HS-27A (cell line): ENCODE measurements at places on chromosomes 1 and 21.

DNA sequence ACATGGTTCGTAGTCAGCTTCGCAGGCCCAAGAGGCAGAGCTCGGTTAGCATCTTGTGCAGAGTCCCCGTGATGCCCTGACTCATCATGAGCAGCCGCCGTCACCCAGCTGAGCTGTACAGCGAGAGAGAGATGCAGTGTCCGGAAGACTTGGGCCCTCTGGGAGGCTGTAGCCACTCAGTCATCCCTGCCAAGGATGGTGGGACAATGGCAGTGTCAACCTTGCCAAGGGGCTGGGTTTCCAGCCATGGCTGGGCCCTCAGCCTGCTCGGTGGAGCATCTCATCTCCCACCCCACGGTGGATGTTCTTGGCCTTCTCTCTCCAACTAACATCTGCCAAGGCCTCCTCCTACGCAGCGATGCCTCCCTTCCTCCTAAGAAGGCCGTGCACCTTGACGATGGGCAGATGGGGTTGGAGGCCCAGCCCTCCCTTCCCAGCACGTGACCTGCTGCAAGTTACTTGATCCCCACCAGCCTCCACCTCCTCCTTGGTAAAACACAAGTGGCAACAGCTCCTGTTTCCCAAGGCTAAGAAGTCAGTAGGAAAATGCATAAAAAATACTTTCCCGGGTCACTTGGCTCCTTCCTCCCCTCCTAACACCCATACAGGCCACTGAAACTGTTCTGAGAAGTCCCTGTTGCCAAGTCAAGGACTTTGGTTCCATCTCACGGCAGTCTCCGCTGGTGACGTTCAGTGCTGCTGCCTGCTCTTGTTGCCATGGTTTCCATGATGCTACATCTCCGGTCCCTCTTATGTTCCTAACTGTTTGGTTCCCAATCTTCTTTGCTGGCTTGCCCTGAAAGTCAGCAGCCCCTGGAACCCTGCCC, 384.7 kb upstream of the VAMP3 start:
- no peak for DNase-seq

DNA sequence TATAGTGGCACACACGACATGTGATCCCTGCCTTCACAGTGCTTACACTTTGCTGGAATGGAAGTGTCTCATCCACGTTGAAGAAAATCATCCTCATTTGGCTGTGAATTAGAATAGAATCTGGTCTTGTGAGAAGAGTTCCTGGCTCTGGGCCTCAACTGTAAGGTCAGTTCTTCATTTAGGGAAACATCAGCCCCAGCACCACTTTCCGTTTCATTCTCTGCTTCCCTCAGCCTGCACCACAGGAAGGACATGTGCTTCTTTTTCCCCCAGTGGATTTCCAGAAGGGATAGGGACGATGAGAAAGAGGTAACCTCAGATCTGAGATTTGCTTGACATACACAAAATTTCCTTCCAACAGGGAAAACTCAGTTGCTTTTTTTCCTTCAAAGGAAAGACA, 3.7 kb upstream of the ALX3 start:
- DNase-seq, result no peak

DNA sequence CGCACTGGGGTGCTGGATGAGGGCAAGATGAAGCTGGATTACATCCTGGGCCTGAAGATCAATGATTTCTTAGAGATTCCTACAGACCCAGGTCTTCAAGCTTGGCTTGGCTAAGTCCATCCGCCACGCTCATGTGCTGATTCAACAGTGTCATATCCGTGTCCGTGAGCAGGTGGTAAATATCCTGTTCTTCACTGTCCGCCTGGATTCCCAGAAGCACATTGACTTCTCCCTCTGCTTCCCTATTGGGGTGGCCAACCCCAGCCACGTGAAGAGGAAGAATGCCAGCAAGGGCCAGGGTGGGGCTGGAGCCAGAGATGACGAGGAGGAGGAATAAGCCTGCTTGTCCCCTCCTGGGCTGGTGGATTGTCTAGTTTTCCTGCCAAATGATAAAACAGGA, 2.2 kb upstream of the CBR3 start:
- DNase-seq, result no peak

DNA sequence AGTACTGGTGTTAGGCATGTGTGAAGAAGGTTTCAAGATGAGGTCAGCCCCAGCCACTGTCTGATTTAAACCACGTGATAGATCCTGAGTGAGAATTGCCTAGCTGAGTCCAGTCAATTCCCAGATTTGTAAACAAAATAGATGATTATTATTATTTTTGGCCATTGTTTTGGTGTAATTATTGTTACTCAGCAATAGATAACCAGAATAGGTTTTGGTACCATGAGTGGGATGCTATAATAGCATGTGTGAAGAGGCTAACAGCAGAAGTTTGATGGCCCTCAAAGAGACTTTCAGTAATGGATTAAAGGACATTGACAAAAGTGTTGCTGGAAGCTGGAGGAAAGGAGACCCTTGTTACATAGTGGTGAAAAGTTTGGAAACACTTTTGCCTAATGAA, 214.8 kb downstream of the BACH1 start:
- no peak for DNase-seq

DNA sequence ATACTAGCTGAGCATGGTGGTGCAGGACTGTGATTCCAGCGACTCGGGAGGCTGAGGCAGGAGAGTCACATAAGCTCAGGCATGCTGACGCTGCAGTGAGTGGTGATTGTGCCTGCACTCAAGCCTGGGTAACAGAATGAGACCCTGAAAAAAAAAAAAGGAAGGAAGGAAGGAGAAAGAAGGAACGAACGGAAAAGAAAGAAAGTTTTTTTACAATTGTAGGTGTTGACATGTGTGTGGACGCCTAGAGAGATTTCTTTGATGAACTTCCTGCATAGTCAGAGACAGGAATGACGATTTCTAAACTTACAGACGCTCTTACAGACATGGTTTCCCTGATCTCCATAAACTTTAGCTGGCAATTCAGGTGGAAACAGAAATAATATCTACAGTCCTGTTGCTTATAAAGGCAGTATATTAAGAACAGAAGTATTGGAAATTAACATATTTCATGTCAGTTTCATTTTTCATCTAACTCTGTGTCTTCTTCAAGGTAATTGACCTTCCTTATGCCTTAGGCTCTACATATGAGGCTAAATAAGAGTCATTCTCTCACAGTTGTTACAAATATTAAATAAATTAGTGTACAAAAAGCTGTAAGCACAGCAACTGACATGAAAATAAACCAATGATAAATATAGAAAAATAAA, 4.1 kb downstream of the SAMSN1 start:
- DNase-seq, result no peak

DNA sequence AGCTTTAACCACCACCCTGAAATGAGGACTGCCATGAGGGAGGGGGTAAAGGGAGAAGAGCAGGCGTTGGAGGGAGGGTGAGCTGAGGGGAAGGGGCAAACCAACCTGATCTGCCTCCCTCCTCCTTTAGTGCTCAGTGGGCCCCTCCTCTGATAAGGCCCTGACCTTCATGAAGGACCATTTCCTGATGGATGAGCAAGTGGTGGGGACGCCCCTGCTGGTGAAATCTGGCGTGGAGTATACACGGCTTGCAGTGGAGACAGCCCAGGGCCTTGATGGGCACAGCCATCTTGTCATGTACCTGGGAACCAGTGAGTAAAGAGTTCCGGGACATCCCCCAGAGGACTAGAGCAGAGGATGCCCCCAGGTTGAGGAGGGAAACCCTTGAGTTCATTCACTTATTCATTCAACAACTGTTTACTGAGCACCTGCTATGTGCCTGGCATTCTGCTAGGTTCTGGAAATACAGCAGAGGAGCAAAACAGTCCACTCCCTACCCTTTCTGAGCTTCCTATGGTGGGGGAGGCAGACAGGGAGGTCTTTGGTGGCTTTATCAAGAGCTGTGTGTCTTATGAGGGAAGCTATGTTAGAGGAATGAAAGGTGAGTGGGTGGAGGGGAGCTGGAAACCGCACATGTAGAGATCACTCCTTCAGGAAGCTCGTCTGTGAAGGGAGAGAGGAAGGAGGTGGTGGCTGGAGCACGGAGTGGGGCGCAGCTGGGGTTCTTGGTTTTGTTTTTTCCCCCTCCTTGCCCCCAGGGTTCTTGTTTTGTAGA, 19.5 kb downstream of the SEMA4A start:
- DNase-seq, result no peak

DNA sequence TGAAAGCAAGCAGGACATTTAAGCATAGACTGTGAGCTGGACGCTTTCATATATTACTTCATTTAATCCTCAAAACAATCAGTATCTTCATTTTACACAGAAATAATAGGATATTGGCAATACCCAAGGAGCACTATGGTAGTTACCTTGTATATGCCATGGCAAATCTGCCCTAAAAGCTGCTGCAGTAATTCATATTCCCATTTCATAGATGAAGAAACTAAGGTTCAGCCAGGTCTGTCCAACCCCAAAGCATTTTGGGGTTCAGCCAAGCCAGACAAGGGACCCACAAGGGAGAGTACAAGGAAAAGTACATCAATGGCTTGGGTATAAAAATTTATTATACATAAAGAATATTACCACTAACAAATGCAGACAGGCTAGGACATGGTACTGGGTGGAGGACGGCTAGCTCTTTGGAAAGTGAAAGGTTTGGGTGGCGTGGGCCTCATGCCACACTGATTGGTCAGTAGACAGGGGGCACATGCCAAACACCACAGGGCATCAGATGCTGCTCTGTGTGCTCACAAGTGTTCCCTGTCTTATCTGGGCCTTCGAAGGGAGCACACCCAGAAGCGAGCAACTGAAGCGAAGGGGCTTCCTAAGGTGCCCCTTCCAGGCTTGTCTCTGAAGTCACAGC, 23.9 kb upstream of the PTAFR start:
- DNase-seq, result no peak

GRCh38 chr1:107976431-107976830, 11.5 kb upstream of the VAV3 start:
- no peak for DNase-seq

DNA sequence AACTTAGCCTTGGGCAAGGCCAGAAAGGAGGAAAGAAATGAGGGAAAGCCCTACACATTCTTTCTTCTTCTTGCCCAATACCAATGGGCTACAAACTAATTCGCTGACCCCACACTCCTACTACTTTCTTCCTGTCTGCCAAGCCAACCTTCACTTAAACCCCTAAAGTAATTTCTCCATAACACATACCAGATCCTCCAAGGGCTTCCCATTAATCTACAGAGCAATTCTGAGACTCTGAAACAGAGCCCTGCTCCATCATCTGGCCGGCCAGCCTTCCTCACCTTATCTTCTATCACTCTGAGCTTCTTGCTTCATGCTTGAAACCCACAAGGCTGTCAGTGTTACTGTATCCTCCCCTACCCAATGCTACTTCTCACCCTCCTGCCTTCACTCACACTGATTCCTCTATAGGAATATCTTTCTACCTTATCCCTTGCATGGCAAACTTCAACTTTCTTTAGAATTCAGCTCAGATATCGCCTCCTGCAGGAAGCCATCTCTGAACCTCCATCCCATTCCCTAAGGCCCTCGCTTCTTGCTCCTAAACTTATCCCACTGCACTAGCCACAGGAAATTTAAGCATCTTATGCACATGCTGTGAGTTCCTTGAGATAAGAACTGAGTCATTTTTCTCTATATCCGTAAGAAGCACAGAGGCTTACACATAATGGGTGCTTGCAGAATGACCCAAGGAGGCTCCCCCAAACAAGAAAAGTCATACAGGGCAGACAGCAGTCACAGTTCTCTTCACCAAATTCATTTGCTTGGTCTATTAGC, 81.9 kb downstream of the JAK1 start:
- no peak for DNase-seq

DNA sequence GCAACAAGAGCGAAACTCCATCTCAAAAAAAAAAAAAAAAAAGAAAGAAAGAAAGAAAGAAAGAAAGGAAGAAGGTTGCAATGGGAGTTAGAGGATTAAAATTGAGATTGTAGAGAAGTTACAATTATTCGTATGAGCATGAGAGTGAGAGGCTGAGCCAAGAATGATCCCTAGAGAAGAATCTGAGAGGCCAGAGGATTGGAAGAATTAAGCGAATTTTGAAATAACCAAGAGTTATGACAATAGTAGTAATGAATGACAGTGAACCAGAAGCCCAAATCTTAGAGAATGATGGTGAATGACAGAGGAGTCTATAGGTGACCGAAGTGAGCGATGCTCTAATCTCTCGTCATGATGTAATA, 369 bp upstream of the ZYG11B start:
- DNase-seq, result no peak

DNA sequence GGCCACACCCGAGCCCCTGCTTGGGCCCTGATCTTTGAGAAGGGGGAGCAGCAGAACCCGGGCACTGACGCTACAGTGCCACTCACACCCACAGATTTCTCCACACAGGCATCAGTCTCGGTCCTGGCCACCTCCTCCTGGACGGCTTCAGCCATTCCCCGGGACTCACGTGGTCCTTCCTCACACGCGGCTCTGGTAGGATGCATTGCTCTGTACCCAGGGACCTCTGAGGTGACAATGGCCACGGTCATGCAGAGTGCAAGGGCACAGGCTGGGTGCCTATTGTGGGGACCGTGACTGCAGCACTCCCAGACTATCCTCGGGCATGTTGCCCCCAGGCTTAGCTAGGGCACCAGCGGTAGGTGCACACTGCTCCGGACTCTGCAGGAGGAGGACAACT, 11.8 kb upstream of the ZNF670 start:
- no peak for DNase-seq

- DNase-seq, result no peak
Measured at GRCh38 chr1:243623841-243624240, 226.2 kb downstream of the AKT3 start.

- DNase-seq, result no peak
Measured at GRCh38 chr1:201907621-201908020, 18.9 kb downstream of the SHISA4 start.
